ENCODE measurements at places on chromosomes 7 and 10.

DNA sequence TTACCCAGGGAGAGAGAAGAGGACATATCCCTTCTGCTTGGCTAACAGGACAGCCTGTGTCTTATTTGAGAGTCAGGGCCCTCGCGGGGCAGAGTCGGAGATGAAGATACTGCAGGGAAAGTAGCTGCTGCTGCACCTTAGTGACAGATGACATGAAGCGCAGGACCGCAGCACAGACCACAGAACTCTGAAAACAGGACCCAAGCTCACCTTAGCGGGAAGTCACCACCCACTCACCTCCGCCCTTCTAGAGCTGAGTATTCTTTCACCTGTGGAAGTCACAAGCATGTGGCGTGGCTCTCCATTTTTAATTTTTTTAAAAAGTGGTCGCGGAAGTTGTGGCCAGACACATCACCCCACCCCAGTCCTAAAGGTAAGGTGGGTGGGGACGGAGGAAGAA lies 191.4 kb downstream of the FAM107B start:
- no peak for DNase-seq

GRCh38 chr7:21314954-21315353 lies 112.9 kb upstream of the SP4 start:
- DNase-seq, result no peak

DNA sequence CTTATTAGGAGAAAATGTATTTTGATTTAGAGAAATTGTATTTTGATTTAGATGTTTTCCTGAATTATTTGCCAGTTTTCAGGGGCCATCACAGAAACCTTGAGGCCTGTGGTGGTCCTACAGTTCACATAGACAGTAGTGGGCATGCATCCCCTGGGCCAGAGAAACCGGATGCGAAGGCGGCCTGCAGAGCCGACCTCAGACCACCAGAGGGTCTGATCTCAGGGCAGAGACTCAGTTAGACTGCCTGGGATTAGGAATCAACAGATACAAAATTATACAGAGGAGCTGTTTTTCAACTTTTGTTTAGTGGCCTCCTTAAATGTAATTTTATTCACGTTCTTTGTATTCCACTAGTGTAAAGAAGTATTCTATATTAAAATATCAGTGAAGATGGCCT lies 158.4 kb downstream of the PAXIP1 start:
- DNase-seq, result no peak

GRCh38 chr10:8172604-8173003 lies 118.1 kb downstream of the GATA3 start:
- DNase-seq, result no peak

DNA sequence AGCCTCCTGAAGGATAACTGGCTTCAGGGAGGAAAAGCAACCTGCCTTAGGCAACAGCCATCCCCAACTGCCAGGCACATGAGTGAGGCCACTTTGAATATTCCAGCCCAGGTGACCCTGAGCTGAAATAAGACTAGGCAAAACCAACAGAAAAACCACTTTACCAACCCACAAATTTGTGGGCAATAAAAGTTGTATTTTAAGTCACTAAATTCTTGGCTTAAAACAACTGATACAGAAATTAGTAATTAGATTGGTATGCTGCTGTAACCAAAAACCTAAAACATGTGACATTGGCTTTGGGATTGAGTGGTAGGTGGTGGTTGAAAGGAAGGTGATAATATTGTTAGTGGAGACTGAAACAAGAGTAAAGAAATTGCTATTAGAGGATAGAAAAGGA lies 39.9 kb downstream of the ABCB4 start:
- no peak for DNase-seq

- peak; percentile 79 for DNase-seq
Observed at GRCh38 chr10:80498833-80499741, 38.6 kb upstream of the SH2D4B start.

DNA sequence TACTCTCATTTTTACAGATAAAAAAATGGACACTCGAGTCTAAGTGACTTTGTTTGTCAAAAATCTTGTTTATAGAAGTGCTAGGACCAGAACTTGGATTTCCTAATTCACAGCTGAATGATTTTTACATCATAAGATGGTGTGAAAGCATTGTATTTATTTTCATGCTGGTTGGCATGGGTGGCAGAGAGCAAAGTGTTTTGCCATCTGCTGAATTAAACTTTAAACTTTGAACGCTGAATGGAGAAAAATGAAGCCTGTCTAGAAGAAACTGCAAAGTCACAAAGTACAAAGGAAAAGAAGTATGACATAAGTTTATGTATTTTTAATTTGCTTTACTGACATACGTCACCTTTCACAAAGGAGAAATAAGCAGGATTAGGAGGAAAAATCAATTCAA lies 142.0 kb downstream of the NRBF2 start:
- no peak for DNase-seq

All from retina (tissue), 1 donor.